ENCODE measurements at places on chromosomes 2 and 18.

DNA sequence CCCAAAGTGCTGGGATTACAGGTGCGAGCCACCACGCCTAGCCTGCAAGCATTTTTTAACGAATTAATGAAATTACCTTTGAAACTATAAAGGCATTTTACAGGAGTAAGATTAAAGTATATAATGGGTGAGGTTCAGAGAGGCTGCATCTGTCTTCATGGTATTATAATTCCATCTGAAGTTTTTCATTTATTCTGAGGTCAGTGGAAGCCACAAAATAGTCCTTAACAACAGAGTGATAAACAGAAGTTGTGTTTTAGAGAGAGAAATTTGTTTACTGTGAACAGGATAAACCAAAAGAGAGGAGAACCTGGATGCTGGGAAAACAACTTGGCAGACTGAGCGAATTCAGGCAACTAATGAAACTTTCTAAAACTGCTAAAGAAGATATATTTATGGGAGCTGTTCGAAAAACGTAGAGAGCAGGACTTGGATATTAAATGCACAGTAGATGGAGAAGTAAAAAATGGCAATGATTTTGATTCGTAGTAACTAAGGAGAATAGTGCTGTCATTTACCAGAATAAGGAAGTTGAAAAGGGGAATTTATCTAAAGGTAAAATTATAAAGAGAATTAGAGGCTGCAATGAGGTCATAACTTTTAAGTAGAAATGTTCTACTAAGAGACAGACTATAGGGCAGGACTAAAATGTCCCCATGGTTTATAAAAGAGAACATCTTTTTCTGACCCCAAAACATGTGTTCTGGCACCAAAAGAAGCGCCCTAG, 37.9 kb upstream of the ITGA4 start:
- DNase-seq: no peak

DNA sequence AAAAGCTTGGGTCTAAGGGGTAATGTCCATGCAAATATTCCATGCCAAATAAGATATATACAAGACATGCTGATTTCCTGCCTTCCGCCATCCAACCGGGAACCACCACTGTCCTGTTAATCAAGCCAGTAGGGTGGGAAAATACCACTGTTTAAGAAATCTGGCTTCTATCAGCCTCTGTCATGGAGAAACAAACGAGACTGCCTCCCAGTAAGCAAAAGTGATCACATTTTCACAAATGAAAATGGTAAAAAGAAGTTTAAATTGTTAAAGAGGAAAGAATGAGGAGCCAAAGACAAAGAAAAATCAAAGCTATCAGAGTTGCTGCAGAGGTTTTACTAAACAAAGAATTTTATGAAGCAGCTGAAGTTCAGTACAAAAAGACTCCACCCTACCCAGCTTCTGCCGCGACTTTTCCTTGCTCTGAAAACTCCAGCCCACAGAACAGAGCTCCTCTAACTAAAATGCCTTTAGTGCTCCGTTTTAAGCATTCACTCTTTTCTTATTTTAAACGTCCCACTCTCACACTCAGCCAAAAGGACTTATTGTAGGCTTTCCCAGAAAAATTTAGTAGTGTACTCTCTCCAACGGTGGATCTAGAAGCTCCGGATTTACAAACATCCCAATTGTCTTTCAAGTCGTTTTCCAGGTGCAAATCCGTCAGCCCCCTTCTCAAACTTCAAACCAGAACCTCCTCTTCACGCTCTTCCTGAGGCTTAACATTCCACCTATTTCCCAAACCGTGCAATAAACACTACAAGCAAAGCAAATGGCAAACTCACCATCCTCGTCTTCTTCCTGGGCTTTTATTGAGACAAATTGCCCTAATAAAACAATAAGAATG, 613 bp downstream of the COL5A2 start:
- no peak for DNase-seq

DNA sequence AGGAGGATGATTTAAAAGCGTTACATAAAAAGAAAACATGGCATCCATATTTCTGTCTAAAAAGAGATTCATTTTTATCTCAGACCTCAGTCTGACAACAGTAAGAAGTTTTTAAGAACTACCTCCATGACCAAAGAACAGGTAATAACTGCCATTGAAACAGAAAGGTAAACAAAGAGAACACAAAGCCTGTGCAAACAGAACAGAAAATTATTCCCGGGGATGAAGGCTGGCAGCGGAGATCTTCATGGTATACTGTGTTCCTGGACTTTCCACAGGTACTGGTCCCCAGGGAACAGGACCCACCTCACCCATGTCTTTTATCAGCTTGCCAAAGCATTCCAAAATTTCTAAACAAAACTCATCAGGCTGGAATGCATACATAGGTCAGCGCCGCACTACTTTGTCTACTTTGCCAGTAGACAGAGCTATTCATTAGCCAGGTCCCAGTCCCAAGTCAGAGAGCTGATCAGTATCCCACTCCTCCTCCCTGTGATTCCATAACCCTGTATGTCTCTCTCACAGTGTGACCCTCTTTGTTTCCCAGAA, 277.3 kb downstream of the MBD2 start:
- no peak for DNase-seq

- no peak for DNase-seq
Observed at GRCh38 chr2:177532567-177532966, 140.0 kb downstream of the AGPS start.

GRCh38 chr2:52704251-52704650, 1063.4 kb upstream of the CHAC2 start:
- DNase-seq: no peak

GRCh38 chr2:239932881-239933735, 92.0 kb downstream of the NDUFA10 start:
- DNase-seq: no peak

GRCh38 chr18:78699499-78699898, 280.1 kb upstream of the SALL3 start:
- DNase-seq: no peak

GRCh38 chr2:220162320-220162719, 534.9 kb downstream of the SLC4A3 start:
- DNase-seq: no peak

Data from activated CD4-positive, alpha-beta T cell treated with anti-CD3 and anti-CD28 coated beads, Interleukin-2, amount 50 U/mL, for 48 hours (primary cell).